ENCODE measurements at places on chromosomes 1 and 21.

DNA sequence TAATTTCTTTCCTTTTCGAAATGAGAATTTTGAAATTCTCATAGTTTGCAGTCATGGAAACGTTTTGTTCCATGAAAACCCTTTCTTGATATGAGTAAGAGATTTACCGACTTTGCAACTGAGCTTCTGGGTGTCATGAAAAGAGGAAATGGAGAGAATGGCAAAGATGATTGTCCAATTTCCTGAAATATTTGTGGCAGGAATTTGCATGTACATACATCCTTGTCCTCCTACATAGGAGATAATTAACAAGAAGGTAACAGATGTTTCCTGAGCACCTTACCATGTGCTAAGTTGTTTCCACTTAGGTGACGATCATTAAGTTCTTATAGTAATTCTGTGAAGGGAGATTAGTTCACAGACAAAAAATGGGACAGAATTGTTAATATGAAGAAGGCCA lies 170.7 kb downstream of the NEGR1 start:
- DNase-seq = no peak

- DNase-seq = no peak
Measured at GRCh38 chr1:212002536-212002935, 32.8 kb downstream of the INTS7 start.

- no peak for DNase-seq
Measured at GRCh38 chr1:162984699-162985098, 84.5 kb upstream of the RGS4 start.

DNA sequence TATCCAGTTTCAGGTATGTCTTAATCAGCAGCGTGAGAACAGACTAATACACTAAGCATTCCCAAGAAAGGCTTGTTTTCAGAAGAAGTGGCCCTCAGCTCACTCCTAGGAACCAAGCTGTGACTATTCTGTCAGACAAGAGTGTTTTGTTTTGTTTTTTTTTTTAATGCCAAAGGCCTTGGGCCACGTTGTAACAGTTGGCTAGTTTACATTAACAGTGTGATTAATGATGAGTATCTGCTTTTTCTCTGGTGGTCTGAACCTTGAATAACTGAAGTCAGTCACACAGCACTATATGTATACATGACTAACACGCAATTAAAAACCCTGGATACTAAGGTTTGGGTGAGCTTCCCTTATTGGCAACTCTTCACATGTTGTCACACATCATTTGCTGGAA lies 21.9 kb downstream of the DPYD start:
- DNase-seq = no peak

Measured in CD4-positive, alpha-beta T cell treated with Interleukin-2 at 100 ng/mL for 4 hours (primary cell).